ENCODE measurements at places on chromosomes 1 and 21. TPM values are rescaled to one million over a fixed set of nuclear protein-coding genes. Genes with fewer than 3 reads are reported as not detected.

OR2T33 gene
- not detected for total RNA-seq

DMRTA2 gene
- not detected for total RNA-seq

GABRD gene
- 0.88 TPM for total RNA-seq

THEM5 gene
- total RNA-seq: not detected

LEFTY1 gene
- 0.28 TPM for total RNA-seq

PPFIA4 gene
- 3.1 TPM for total RNA-seq

NR1I3 gene
- not detected for total RNA-seq

DNA sequence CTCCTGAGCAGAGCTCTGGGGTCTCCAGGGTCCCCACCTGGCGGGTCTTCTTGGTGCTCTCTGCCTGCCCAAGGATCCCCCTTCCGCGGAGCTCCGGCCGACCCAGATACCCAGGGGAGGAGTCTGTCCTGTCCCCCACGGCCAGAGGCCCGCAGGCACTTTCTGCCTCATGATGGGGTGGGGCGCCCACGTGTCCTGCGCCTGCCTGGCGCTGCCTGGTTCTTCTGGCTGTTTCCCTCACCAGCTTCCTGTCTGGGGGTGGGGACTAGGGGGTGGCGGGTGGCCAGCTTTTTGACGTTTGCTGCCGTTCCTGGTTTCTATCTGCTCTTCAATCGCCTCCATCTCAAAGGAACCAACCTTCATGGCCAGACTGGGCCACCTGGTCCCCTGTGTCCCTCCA, 313.3 kb upstream of the VAMP3 start:
- DNase-seq: no peak

DNA sequence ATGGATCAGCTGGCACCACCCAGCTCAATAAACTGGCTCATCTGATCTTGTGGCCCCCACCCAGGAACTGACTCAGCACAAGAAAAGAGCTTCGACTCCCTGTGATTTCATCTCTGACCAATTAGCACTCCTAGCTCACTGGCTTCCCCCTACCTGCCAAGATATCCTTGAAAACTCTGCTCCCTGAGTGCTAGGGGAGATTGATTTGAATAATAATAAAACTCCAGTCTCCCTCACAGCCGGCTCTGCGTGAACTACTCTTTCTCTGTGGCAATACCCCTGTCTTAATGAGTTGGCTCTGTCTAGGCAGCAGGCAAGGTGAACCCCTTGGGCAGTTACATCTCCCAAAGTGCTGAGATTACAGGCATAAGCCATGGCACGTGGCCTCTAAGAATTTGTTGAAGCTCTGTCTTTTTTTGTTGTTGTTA, 11.8 kb upstream of the RHBDL2 start:
- DNase-seq: no peak

GRCh38 chr1:193131266-193131860, 9.5 kb downstream of the CDC73 start:
- no peak for DNase-seq

- no peak for DNase-seq
Observed at GRCh38 chr1:56572334-56573050, 6.9 kb downstream of the PLPP3 start.

GRCh38 chr1:10544239-10544638, 69.5 kb downstream of the PEX14 start:
- DNase-seq: no peak

DNA sequence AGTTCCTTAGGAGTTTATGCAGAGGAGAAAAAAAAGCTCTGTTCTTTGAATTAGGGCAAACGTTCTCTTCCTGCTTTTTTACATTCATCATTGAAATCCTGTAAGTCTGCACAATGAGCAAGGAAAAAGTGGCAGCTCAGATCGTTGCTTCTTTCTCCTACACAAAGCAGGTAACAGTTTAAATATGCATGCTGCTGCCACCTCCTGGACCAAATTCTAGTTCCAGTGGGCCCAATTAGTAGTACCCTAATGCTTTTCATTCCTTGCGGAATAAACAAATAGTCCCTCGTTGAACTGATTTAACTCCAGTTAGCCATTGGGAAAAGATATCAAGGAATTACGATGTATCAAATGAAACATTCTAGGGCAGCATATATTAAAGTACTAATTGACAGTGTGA, 20.1 kb downstream of the YTHDF2 start:
- no peak for DNase-seq

GRCh38 chr1:85146972-85147359, 53.9 kb downstream of the SYDE2 start:
- no peak for DNase-seq

DNA sequence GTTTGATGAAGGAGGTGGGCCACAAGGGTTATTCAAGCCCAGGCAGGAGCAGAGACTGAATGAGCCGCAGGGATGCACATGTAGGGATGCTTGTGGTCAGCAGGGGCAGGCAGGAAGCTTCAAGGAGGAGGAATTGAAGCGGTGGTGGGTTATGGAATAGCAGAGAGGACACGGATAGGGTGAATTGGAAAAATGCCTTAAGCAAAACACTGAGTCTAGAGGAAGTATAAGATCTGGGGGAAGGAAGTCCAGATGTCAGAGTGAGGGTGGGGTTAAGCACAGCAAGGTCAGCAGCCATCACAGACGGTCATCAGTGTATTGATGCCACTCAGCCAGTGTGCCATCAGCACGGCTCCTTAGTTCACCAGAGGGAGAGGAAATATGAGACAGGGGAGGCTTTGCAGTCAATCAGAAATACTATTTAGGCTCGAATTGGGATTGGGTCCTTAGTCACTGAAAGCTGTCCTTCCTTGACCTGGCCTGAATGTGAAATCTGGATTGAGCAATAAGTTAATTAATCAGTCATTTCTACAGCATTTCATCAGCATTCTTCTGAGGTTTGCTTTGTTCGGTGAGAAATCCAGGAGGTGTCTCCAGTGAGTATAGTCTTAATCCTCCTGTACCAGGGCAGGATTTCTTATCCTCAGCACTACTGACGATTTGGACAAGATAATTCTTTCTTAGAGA, 6.0 kb upstream of the LCE1F start:
- DNase-seq: no peak

Data from posterior vena cava (tissue), 2 donors.